Esophagus muscularis mucosa (tissue), 4 donors: ENCODE measurements at places on chromosomes 11 and 22.

DNA sequence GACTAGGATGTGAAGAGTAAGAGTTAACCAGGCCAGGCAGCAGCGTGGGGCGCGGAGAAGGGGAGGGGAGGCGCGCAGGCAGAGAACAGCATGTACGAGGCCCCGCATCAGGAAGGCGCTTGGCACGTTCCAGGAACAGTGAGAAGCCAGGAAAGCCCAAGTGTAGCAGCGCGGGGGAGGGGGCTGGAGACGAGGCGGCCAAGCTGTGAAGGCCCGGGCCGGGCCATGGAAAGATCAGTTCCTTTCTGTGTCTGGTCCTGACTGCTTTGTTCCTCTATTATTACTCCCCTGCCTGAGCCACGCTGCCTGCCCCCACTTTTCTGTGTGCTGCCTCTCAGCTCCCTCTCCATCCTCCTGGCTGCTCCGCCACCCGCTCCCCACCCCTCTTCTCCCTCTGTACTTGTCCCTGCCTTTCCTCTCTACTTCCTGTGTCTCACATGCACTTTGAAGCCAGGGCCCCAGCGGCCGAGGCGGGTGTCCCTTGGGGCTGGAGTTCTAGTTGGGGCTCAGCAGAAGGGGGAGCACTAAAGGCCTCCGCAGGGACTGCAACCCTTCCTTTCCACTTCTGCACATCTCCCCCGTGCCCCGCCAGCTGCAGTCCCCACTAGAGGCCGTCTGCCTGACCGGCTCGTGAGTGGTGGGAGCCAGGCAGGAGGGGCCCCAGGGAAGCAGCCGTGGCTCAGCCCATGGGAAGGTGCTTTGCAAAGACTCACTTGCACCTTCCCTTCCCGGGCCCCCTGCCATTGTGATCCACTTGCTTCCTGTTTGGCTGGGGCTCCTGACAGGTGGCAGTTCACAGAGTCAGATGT is 63.7 kb downstream of the PRDM11 start:
- DNase-seq: peak; percentile 96

GRCh38 chr22:39080052-39080762 is 3.1 kb downstream of the APOBEC3G start:
- no peak for DNase-seq

DNA sequence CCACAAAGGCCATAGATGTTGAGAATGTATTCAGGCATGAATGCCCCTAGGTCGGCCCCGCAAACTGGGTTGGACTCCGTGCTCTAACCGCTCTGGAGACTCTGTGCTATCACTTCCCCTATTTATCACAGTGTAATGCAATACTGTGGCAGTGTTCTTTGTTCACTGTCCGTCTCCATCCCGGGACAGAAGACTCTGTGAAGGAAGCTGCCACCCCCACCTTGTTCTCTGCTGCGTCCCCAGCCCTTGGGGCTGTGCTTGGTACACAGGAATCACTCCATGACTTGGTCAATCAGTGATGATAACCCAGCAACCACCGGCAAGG is 57.6 kb downstream of the TSPAN18 start:
- DNase-seq: no peak

DNA sequence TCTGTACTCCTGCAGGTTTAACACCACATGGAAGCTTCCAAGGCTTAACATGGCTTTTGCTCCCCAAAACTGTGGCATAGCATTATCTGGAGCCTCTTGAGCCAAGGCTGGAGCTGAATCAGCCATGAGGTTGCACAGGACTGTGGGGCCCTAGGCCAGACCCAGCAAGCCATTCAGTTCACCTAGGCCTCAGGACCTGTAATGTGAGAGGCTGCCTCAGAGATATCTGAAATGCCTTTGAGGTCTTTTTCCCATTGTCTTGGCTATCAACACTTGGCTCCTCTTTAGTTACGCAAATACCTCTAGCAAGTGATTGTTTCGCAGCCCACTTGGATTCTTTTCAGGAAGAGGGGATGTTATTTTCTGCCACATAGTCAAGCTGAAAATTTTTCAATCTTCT is 72.0 kb downstream of the VPREB1 start:
- no peak for DNase-seq

GRCh38 chr22:18095101-18095805 is 15.4 kb upstream of the TUBA8 start:
- DNase-seq: no peak

GRCh38 chr11:107563702-107564101 is 1.8 kb downstream of the ALKBH8 start:
- DNase-seq: no peak

DNA sequence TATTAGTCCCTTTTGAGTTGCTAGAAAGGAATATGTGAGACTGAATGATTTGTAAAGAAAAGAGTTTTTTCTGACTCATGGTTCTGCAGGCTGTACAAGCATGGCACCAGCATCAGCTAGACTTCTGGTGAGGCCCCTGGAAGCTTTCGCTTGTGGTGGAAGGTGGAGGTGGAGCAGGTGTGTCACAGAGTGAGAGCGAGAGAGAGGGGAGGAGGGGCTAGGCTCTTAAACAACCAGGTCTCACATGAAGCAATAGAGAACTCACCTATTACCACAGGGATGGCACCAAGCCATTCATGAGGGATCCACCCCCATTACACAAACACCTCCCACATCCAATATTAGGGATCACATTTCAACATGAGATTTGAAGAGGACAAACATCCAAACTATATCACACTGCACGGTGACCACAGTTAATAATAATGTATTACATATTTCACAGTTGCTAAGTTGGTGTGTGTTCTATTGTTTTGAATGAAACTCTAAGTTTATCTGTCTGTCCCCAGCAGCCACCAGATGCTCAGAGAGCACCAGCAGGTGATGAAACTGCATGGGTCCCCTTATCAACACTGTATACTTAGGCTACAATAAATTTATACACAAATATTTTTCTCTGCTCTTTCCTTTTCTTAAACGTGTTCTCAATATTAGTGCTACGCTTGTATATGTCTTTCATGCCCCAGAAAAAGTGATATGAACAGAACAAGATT is 14.1 kb downstream of the ZFP91 start:
- no peak for DNase-seq

- no peak for DNase-seq
Observed at GRCh38 chr22:30486661-30487115, 14.9 kb upstream of the SEC14L3 start.

GRCh38 chr11:2211113-2211971 is 39.7 kb upstream of the TH start:
- DNase-seq: no peak

DNA sequence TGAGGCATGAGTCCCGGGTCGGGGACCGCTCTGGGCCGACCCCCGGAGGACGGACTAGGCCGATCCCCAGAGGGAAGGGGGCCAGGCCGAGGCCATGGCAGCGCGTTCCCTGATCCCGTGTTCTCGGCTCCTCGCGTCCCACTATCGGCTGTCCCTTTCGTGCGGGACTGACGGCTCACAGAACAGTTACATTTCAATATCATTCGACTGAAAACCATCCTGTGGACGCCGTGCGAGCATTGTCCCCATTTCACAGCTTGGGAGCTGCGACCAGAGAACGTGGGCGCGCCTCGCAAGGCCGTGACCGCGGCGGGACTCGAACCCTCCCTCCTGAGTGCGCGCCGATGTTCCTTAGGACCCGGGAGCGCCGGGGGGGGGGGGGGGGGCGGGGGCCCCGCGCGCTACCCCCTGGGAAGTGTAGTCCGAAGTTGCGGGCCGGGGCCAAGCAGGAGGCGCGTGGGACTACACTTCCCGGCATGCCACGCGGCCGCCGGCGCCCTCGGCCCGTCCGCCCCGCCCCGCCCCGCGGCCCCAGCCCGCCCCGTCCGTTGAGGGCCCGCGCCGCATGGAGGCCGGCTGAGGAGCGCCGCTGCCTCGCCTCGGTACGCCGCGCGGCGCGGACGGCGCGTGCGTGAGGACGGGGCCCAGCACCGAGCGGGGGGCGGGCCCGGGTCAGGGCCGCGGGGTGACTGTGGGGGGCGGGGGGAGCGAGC is at the start of gene TRABD:
TRABD (plus strand) TSS at position 539 of the 713 bp plus-strand sequence. CDS start 7,148 bp downstream, outside the sequence.
- peak; percentile 98 for DNase-seq

DNA sequence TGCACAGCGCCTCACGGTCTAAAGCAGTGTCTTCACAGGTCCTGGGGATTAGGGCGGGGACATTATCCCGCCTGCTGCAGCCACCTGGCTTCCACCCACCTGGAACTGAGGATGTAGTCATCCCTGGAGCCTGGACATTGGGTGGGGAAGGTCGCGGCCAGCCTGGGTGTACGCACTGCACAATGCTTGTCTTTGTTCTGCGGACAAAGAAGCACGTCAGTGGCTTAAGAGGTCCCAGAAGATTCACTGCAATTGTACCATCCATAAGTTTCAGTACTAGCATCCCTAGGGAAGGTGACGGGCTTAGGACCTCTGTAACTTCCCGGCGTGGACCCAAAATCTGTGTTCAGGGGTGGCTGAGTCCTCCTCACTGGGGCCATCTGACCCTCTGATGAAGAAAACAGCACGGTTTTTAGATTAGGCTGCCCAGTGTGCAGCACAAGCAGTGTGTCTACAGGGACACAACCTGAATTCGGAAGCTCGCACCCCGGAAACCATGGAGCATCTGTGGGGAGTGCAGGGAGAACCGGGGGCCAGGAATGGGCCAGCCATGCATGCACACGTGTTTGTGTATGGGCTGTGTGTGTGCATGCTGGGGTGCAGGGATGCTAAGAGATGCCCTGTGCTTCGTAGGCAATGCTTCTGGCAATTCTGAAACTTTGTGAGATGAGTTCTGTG is 342.6 kb upstream of the B3GAT1 start:
- DNase-seq: peak; percentile 90

DNA sequence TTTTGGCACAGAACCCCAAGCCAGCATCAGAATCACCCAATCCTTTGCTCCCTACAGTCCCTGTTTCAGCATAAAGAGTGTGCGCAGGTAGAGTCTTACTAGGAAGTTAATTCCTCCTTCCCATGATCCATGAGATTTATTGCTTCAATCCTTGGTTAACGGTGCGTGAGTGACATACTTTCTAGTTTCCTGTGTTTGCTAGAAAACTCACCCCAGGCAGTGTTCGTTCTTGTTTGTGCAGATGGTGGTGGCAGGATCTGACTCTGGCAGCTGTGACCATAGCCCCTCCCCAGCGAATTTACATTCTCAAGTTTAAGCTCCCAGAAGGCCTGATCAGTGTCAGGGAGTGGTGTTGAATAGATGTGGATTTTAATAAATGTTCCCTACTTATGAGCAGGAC is 106.7 kb upstream of the CCT8L2 start:
- DNase-seq: no peak

DNA sequence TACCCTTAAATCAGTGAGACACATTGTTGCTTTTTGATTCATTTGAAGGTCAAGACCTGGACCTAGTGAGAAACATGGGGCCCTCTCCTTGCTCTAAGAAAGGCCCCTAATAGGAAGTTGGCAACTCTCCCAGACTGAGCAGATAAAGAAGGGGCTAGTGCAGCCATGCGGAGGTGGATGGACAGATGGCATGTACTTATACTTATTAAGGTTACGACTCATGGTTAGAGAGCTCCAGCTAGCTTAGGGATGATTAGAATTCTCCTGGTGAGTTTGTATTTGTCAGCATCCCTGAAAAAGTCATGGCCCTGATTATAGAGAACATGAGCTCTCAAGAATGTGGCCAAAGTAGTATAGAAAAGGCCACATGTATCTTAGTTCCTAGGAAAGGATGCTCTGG is 112.1 kb upstream of the BDNF start:
- DNase-seq: no peak

DNA sequence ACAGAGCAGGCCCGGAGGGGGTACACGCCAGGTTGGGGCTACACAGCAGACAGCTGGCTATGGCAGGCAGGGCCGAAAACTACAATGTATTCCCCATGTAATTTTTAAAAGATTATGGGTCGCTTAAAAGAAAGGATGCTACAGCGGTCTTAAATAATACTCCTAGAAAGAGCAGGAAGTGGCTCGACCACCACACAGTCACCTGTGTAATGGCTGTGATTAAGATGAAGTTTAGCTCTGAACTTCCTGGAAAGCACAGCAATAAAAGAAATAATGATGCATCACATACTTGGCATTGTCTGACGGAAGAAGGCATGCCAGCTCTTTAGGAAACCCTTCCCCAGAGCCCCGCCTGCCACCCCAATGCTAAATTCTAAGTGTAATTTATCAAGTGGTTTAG is 32.6 kb downstream of the WNT11 start:
- DNase-seq: no peak
